ENCODE measurements at places on chromosomes 5 and 9. TPM values are rescaled to one million over a fixed set of nuclear protein-coding genes. Genes with fewer than 3 reads are reported as not detected.
A peak's percentile ranks its signal among the peaks of the same experiment; 100 is the strongest.

- no peak for DNase-seq
These were observed 402.5 kb downstream of the NFIB start for GRCh38 chr9:13911473-13911872.

DNA sequence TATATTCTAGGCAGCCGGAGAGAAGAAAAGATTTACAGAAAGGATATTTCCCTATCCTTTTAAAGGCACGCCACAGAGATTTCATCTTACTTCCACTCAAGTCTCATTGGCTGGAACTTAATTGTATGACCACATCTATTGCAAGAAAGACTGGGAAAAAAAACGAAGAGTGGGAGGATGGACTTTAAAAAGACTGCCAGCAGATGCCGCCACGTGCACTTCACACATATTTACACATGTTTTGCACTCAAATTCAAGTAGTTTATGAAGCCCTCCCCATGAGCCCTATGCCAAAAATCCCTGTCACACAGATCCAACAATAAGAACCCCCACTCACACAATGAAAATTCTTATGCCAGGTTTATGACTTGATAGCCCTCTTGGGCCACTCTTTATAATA, 138.5 kb upstream of the TYRP1 start:
- no peak for DNase-seq

GRCh38 chr5:128213340-128213739, 129.8 kb downstream of the SLC12A2 start:
- DNase-seq = peak; percentile 68

LCN9 gene
- total RNA-seq = not detected

DNA sequence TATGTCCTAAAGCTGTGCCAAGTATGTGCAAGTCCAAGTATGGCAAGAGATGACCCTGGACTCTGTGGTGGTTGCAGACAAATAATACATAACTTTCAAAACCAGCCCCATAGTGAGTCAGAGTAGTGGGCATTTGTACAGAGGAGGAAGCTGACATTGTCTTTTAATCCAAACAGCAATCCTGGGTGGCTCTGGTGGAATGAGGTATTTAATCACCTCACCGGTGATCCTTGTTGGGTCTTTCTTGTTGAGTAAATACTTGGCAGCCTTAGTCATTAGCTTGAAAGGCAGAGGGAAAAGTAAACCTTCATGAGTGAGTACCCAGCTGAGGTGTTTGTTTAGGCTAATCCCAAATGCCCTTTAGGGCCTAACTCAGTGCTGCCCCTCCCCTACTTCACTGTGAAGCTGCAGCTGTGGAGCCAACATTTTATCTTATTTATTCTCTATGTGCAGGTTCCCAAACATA, 148.7 kb upstream of the SLC12A2 start:
- DNase-seq = peak; percentile 53

ZDHHC11 gene
- 3.2 TPM for total RNA-seq

DNA sequence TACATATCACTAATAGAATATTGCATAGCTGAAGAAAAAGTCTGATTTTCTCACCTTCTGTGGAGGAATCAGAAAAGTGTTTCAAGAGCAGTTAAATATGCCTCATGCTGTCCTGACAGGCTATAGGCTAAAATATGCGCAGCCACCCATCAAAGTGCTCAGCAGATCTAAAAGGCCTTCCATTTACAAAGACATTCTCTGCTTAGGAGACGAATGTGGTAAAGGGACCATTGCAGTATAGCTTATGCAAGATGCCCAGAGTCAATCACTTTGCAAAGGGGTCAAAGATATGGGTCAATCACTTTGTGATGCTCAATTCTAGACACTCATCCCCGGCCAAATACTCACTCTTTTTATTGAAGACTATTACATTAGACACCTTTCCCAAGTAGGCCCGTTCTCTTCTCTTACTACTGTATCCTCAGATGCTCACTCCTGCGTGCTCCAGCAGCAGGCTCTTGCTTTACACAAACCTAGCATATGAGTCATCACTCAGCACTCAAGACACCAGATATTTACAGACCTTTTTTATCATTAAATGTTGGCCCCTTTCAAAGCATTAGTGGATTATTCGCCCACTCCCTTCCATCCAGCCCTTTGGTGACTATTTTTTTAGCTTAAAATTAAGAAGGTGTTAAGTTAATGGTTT, 568.2 kb upstream of the CDH18 start:
- DNase-seq = no peak

DNA sequence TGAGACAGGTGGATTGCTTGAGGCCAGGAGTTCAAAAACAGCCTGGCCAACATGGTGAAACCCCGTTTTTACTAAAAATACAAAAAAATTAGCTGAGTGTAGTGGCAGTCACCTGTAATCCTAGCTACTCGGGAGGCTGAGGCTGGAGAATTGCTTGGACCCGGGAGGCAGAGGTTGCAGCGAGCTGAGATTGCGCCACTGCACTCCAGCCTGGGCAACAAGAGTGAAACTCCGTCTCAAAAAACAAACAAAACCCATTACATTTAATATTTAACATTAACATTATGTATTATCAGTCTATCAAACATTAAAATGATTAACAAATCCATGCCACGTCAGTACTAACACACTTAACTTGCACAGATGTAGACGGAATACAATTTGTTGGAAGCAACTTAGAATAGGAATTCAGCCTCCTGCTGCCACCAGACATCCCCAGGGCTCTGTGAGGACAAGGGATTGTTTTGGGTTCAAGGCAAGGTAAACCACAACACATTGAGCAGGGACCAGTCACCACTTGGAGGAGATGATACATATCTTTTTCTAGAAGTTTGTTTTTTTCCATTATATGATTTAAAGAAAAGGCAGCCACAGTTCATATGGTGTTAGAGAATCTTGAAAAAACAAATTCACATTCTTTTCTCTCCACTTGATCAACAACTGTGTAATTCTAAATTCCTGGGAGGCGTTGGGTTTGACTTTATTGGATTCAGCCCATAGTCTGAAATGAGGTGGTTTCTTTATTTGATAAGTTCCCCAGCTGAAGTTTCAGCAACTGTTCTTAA, 104.1 kb upstream of the BASP1 start:
- DNase-seq = peak; percentile 88

GABRB2 gene
- not detected for total RNA-seq

DNA sequence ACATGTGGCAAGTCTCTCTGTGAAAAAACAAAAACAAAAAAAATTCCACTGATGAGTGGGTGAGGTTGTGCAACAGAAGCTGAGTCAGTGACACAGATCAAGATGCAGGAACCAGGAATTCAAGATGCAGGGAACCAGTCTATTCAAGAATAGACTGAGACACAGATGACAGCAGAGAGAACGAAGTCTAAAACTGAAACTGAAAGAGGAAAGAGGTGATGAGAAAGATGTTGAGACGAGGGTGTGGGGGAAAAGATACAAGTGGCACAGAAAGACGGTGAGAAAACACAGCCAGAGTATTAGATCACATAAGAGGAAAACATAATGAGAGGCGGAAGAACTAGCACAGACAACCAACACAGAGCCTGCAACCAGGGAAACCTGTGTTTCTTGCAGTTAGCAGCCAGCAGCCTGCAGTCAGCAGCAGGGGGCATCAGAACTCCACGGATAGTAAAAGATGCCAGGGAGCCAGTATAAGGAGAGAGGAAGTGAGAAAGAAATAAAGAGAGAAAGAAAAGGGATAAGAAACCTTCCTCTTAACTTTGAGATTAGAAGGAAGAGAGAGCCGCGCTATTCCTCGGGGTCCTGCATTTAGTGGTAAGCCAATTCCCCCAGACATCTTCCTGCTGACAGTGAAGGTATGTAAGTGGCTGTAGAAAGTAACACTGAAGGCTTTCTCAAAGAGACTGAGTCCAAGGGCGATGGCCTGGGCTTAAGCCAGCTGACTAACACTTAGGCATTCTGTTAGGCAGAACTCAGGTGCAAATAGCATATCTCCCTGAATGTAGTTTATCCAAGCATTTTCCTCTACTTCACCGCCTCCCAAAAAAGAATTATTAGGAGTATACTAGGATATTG, 79.0 kb downstream of the TLR4 start:
- DNase-seq = peak; percentile 86

SPATA31D4 gene
- not detected for total RNA-seq

- peak; percentile 47 for DNase-seq
These were observed 17.8 kb downstream of the NANS start for GRCh38 chr9:98074115-98074990.

DNA sequence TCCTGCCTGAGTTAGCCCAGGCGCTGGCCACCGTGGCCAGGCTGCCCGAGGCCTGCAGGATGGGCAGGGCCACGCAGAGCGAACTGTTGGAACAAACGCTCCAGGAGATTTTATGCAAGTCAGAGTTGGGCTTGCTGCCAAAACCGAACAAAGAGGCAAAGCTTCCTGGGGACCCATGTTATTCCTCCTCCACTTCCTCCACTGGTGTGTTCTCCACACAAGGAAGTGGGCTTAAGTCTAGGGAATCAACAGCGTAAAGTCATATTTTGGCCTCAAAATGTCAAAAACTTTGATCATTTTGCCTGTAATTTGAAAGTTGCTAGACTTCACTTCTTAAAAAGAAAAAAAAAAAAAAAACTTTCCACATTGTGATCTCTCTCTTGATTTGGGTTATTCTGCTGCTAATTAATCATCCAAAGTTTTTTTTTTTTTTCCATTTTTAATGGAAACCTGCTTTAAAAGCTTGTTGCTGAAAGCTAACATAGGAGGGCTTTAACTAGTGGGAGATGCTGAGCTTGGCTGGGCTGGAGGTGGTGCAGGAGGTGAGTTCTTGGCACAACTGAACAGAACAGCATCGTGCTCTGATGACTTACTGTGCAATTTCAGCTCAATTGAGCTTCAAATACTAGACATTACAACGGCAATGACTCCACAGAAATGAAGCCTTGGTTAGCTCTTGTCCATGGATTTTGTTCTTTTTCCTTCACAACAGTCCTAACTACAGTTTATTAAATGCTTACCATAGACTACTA, 73.0 kb downstream of the PTPDC1 start:
- peak; percentile 19 for DNase-seq

DNA sequence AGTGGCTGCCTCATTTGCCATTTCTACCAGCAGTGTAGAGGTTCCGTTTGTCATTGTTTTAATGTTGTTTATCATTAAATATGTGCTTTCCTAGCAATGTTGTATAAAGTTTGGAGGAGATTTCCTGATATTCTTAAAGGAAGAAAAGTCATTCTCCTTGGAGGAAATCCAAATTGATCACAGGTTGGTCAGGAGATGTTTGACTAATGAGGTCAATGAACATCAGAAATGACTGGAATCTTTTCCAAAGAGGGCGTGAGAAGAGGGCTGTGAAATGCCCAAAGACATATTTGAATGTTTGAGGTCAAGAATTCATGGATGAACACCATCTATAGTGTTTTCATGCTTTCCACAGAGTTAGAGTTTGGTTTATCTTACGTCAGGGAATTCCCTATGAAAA, 471.3 kb downstream of the MAT2B start:
- no peak for DNase-seq

DNA sequence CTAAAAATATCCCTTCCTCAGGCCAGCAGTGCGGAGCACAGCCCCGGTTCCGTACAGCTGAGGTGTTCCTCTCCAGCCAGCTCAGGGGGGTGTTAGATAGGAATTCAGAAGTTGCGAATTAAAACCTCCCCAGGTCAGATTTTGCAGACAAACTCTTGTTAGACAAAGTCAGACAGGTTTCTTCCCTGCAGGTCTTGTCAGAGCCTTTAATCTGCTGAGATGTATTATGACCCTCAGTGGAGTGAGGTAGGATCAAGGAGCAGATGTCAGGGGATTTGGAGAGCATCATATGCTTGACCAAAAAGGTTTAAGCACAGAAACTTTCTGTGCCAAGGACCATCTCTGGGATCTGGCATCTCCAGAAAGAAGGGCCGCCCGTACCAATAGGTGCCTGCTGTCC, 60.1 kb downstream of the NTNG2 start:
- no peak for DNase-seq

DNA sequence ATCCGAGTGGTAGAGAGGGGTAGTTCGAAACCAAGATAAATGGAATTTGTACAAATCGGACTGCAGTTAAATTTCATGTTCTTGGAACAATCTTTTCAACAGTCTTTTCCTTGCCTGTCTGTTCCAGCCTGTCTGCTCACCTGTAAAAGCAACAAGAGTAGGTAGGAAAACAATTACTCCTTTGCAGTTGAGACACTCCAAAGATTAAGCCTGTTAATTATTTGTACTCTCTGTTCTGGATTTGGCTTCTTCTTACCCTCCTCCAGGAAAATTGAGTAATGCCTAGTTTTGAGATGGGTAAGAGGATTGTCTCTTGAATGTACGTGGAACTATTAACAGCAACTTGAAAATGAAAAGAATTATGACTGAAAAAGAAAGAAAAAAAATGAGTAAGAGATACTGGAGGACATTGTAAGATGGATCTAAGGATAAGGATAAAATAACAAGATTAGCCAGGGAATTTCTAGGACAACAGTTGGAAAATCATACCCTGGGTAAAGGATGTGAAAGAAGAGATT, 24.3 kb downstream of the SPAAR start:
- no peak for DNase-seq

GRCh38 chr9:125756518-125756917, 9.3 kb downstream of the PBX3 start:
- no peak for DNase-seq

DNA sequence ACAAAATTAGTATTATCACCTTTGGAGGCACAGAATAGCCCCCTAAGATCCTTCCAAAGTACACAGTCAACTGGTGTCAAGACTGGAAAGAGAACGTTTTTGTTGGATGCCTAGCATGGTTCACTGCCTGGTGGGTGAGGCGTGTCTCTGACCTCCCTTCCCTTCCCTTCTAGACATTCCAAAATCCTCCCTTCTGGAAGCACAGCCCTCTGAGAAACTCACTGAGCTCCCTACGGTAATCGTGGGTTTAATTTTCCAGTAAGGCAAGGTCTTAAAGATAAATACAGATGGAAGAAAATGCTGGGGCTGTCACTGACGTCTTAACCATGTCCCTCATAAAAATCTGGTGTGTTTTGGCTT, 138.8 kb downstream of the LIFR start:
- no peak for DNase-seq

CCDC180 gene
- 0.23 TPM for total RNA-seq

DNA sequence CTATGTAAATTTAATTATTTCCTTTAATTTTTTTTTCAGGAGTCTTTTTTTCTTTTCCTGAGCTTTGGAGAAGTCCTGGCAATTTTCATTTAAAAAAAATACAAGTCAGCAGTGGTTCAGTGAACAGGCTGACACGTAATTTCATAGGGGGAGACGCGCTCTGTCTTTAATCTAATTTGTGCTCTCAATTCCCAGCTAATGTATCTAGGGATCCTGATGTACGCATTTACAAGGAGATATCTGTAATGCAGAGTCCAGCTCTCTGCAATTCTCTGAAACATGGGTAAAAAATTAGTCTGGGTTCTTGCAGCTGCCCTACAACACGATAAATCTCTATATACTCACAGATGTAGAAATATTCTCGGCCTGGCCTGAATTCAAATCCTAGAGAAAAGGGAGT, 243.9 kb downstream of the EFNA5 start:
- DNase-seq = no peak

- no peak for DNase-seq
These were observed 22.5 kb downstream of the TPPP start for GRCh38 chr5:670396-671270.
